ENCODE measurements at places on chromosomes 12 and 14.

DNA sequence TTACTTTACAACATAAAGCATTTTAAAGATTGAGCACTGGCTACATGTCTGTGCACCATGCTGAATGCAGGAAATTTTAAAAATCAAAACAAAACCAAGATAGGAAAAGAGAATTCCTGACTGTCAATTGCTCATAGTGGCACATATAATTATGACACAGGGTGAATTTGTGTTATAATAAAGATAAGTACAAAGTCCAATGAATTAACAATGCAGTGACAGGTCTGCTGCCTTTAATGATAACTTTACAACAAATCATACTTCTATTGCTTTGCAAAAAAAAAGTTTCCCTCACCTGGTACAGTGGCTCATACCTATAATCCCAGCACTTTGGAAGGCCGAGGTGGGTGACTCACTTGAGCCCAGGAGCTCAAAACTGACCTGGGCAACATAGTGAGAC lies 93.8 kb upstream of the OSBPL8 start:
- no peak for DNase-seq

DNA sequence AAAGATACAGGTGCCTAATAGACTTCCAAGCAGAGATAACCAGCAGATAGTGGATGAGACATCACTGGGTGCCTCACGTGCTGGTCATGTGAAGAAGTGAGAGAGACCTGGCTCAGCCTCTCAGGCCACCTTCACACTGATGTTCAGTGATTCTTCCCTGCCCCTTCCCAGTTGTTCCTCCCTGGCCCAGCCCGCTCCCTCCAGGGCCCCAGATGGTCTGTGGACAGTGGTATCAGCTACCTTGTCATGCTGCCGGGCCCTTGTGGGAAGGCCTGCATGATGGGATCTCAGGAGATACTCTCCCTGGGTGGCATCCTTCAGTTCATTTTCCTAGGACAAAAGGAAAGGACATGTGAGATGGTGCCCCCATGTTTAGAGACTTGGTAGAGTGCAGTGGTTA lies 179.9 kb downstream of the PIWIL1 start:
- DNase-seq = no peak

GRCh38 chr12:68882251-68882964 lies 50.6 kb downstream of the CPM start:
- DNase-seq = no peak

- no peak for DNase-seq
Measured at GRCh38 chr12:91183551-91183950, 934 bp upstream of the DCN start.

DNA sequence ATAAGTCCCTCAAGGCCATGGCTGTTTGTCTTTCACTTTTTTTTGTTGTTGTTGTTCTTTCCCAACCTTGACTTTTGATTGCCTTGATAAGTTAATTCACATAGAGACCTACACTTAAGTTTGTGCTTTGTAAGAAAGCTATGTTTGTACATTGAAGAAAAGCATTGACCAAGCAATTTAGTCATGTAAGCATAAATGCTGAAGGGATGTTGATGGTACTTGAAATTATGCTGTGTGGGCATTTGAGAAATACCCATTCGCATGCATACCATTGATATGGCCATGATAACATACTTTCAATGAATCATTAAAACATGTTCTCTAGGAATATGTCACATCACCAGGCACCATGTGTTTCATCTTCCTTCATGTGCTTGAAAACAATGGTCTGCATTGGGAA lies 803.7 kb upstream of the TMEM132C start:
- no peak for DNase-seq

GRCh38 chr12:127328867-127329266 lies 938.1 kb upstream of the TMEM132C start:
- no peak for DNase-seq
